ENCODE measurements at places on chromosomes 16 and 17.

GRCh38 chr16:167122-167690 lies 1.4 kb downstream of the HBM start:
- no peak for DNase-seq

DNA sequence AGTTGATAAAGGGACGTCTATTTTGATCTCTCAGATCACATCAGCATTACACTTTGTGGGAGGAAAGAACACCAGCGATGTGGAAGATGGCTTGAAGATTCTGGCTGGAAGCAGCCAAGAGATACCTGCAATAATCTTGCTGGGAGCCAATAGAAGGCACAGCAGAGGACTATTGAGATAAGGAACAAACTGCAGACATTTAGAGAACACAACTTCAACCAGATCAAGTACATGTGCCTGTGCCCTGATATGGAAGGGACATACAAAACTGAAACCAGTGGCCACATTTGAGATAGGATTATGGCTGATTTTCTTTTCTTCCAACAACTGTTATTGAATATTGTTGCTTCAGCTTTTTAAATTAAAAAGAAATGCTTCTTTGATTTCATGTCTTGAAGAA lies 18.6 kb upstream of the PSMD7 start:
- no peak for DNase-seq

DNA sequence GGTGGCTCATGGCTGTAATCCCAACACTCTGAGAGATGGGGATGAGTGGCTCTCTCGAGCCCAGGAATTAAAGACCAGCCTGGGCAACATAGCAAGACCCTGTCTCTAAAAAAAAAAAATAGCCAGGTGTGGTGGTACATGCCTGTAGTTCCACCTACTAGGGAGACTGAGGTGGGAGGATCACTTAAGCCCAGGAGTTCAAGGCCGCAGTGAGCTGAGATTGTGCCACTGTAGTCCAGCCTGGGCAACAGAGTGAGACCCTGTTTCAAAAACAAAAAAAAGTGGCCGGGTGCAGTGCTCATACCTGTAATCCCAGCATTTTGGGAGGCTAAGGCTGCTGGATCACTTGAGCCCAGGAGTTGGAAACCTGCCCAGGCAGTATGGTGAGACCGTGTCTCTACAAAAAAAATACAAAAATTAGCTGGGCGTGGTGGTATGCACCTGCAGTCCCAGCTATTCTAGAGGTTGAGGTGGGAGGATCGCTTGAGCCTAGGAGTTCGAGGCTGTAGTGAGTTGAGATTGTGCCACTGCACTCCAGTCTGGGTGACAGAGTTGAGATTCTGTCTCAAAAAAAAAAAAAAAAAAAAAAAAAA lies 3.0 kb downstream of the C16orf54 start:
- no peak for DNase-seq

- peak; percentile 72 for DNase-seq
These were observed 39.2 kb downstream of the ZNF778 start for GRCh38 chr16:89256651-89257254.

DNA sequence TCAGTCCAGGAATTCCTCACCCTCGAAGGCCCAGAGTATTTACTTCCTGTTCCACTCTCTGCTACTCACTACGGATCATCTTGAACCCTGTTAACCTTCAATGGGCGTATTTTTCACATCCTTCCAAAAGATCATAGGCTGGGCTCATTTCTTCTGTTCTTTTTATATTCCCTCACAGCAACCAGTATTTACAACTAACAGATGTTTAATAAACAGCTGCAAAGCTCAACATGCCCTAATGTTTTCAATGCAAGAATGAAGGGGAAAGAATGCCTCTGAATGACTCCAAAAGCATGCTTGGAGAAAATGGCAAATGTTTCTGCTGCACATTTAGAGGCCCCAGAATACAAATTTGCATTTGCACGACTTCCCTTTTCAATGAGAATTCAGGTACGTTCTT lies 174.9 kb downstream of the ZFHX3 start:
- DNase-seq, result no peak

- no peak for DNase-seq
These were observed 81.2 kb upstream of the GOT2 start for GRCh38 chr16:58815181-58815888.

DNA sequence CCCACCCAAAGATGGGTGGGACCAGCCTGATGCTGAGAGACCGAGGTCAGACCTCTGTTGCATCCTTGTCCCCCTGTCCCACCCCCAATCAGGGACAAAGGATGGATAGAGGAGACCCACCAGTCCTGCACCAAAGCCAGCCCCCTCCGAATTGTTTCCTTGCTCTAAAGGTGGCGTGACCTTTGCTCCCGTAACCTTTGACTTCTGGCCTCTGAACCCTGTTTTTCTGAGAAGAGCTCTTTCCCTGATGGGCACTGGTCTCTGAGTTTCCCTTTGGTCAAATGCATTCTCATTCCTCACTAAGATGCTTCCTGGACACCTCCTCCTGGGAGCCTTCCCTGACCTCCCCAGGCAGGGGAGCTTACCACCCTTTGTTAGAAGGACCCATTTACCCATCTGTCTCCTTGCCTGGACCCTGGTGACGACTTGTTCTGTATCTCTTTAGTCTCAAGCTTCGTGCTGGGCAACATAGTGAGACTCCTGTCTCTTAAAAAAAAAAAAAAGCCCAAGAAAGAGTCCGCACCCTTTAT lies 5.3 kb upstream of the NEUROD2 start:
- peak; percentile 28 for DNase-seq

- no peak for DNase-seq
These were observed 121.9 kb upstream of the PLCG2 start for GRCh38 chr16:81657224-81657623.
